ENCODE measurements at places on chromosomes 2 and 18. TPM values are rescaled to one million over a fixed set of nuclear protein-coding genes. Genes with fewer than 3 reads are reported as not detected.

TWIST2 gene
- not detected for total RNA-seq

FKBP1B gene
- total RNA-seq = 1.1 TPM

GRCh38 chr18:79680100-79680879 lies 687 bp downstream of the CTDP1 start:
- H3K27me3 ChIP-seq = no peaks in the 10 kb centered on the region
- peak overlapping the region; percentile 85 for H3K27ac ChIP-seq
- H3K4me1 ChIP-seq = peaks cover 67% of the 10 kb centered on the region
- peak overlapping the region; percentile 89 for H3K4me3 ChIP-seq

GRCh38 chr2:48714245-48714644 lies 41.3 kb downstream of the LHCGR start:
- no peaks in the 10 kb centered on the region for H3K27me3 ChIP-seq
- no peak overlapping the region for H3K4me3 ChIP-seq
- no peak for DNase-seq
- H3K4me1 ChIP-seq = no peaks in the 10 kb centered on the region
- no peaks in the 10 kb centered on the region for H3K36me3 ChIP-seq

GRCh38 chr2:85175369-85176299 lies 42.4 kb downstream of the TCF7L1 start:
- DNase-seq = no peak
- H3K36me3 ChIP-seq = no peaks in the 10 kb centered on the region
- no peak overlapping the region for H3K4me3 ChIP-seq
- H3K27me3 ChIP-seq = peaks cover 1% of the 10 kb centered on the region
- no peak overlapping the region for H3K27ac ChIP-seq

DNA sequence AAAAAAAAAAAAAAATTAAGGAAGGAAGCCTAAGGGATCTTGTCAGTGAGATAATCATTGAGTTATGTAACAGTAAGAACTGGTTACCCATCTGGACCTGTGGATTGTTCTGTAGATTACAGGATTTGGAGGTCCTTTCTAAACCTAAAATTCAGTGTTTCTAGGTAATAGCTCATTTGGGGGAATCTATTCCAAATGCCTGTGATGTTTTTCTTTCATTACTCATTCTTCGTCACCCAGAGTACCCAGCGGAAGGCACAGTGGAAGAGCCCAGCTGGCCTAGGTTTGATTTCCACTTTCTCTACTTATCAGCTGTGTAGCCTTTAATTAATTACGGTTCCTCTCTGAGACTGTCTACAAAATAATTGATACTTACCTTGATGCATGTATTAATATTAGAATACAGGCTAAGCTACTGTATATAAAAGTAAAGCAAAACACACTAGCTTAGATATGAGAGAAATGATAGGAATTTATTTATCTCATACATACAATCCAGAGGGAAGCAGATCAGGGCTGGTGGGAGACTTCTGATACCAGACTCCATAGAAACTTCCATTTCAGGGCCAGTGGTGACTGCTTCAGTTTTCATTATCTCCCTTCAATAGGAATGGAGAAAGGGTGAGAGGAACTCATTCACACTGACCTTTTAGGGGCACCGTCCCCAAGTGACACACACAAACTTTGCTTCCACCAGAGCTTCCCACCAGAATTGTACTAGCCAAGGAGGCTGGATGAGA lies 115.8 kb upstream of the NOSTRIN start:
- no peak overlapping the region for H3K27ac ChIP-seq
- H3K4me3 ChIP-seq = no peak overlapping the region
- no peaks in the 10 kb centered on the region for H3K27me3 ChIP-seq
- peaks cover 11% of the 10 kb centered on the region for H3K36me3 ChIP-seq
- peaks cover 11% of the 10 kb centered on the region for H3K4me1 ChIP-seq

DNA sequence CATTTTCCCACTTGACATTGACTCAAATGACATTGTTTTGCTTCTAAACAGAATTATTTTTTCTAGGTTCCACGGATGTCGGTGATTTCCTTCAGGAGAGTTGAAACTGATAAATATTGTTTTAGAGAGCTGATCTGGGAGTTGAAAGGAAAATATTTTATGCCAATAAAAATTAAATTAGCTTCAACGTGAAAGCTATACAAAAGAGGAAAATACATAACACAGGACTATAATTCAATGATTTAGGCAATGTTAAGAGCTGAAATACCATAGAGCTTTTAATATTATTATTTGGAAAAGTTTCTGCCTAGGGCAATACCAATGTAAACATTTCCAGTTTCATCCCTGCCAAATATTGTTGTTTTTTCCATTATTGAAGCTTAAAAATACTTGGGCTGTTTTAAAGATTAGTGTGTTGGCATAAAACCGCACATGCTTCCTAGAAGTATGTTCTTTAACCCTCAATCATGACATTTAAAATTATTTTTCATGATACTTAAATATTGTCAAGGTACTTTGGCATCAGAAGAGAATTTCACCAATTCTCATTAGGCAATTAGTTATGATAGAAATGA lies 18.6 kb upstream of the PDE1A start:
- H3K27me3 ChIP-seq = no peaks in the 10 kb centered on the region
- H3K27ac ChIP-seq = no peak overlapping the region
- no peaks in the 10 kb centered on the region for H3K4me1 ChIP-seq
- DNase-seq = no peak

- H3K36me3 ChIP-seq = no peaks in the 10 kb centered on the region
- no peak for DNase-seq
- no peaks in the 10 kb centered on the region for H3K4me1 ChIP-seq
- no peak overlapping the region for H3K27ac ChIP-seq
- no peaks in the 10 kb centered on the region for H3K27me3 ChIP-seq
- H3K4me3 ChIP-seq = no peak overlapping the region
Observed at GRCh38 chr18:24160086-24160485, 21.2 kb downstream of the CABYR start.

DNA sequence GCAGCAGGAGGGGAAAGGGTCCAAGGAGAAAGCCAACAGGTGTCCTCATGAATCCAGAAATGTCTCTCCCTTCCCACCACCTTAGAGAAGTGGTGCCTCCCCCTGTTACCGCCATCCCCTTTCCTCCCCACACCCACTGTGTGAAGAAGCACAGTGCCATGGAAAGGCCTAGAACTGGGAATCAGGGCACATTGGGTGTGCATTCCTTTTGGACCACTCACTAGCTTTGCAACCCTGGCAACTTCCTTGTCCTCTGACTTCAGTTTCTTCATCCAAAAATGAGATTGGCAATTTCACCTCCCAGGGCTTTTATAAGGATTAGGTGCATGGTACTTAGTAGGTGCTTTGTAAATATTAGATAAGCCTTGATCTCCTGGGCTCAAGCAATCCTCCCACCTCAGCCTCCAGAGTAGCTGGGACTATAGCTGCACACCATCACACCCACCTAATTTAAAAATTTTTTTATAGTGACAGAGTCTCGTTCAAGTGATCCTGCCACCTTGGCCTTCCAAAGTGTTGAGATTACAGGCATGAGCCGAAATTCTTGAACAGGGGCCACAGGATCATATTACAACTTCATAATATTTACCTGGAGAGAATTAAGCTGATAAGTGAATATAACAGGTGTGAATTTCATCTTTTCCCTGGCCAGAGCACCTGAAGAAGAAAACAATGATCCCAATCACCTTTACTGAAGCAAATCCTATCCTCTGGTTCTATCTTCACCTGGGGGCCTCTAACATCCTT lies 97.9 kb upstream of the TAF1B start:
- peaks cover 9% of the 10 kb centered on the region for H3K4me1 ChIP-seq
- peaks cover 2% of the 10 kb centered on the region for H3K27me3 ChIP-seq
- H3K4me3 ChIP-seq = no peak overlapping the region
- no peak overlapping the region for H3K27ac ChIP-seq
- no peak for DNase-seq

- H3K27me3 ChIP-seq = no peaks in the 10 kb centered on the region
- H3K4me3 ChIP-seq = no peak overlapping the region
Observed at GRCh38 chr2:35081001-35081621, 1274.5 kb upstream of the CRIM1 start.

- H3K4me1 ChIP-seq = peaks cover 42% of the 10 kb centered on the region
- H3K27ac ChIP-seq = no peak overlapping the region
- DNase-seq = no peak
- peaks cover 9% of the 10 kb centered on the region for H3K36me3 ChIP-seq
Observed at GRCh38 chr2:46723346-46723745, 192.3 kb downstream of the MCFD2 start.

DNA sequence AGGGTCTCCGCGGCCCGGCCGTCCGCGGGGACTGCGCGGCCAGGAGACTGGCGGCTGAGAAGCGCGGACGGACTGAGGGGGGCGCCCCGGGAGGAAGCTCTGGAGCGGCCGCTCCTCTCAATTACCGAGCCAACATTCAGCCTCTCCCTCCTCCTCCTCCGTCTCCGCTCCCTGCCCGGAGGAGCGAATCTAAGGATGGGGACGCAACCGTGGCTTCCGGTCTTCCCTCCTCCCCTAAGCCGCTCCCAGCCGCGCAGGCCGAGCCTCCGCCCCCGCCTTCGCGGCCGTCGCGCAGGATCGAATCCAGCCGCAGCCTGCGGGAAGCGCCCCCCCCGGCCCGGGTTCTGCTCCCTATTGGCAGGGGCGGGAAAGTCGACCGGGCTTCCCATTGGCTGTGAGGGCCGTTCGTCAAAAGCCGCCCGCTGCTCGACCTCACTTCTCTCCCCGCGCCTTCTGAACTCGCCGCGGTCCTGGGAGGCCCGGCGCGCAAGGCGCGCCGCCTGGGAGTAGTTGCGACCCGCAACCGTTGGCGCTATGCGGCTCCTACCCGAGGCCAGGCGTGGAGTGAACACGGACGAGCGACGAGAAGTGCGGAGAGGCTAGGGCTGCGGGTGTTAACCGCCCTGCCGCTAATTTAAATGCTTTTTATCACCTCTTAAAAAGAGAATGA lies at the start of gene HNRNPLL:
Gene HNRNPLL (minus strand): TSS at position 197 of the 670 bp plus-strand sequence. CDS start 302 bp downstream, outside the sequence.
- H3K36me3 ChIP-seq = peaks cover 24% of the 10 kb centered on the region
- H3K4me3 ChIP-seq = peak within 1 kb of the TSS; percentile 90
- DNase-seq = peak; percentile 95
- H3K27me3 ChIP-seq = no peaks in the 10 kb centered on the region
- peaks cover 59% of the 10 kb centered on the region for H3K4me1 ChIP-seq
- H3K27ac ChIP-seq = peak within 1 kb of the TSS; percentile 91

DNA sequence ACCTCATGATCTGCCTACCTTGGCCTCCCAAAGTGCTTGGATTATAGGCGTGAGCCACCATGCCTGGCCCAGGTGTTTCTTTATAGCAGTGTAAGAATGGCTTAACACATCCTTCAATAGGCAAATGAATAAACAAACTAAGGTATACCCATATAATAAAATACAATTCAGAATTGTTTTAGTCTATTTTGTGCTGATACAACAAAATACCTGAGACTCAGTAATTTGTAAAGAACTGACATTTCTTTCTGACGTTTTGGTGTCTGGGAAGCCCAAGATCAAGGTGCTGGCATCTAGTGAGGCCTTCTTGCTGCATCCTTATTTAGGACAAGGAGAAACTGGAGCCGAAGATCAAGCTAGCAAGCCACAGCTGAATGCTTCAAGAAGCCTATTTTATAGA lies 1372.1 kb upstream of the DDX18 start:
- H3K4me3 ChIP-seq = no peak overlapping the region
- no peak overlapping the region for H3K27ac ChIP-seq
- no peaks in the 10 kb centered on the region for H3K36me3 ChIP-seq
- H3K4me1 ChIP-seq = no peaks in the 10 kb centered on the region

- no peak for DNase-seq
- peaks cover 5% of the 10 kb centered on the region for H3K4me1 ChIP-seq
- H3K4me3 ChIP-seq = no peak overlapping the region
- peaks cover 3% of the 10 kb centered on the region for H3K36me3 ChIP-seq
- H3K27me3 ChIP-seq = peaks cover 3% of the 10 kb centered on the region
Observed at GRCh38 chr18:3283908-3284307, 22.0 kb downstream of the MYL12B start.

DNA sequence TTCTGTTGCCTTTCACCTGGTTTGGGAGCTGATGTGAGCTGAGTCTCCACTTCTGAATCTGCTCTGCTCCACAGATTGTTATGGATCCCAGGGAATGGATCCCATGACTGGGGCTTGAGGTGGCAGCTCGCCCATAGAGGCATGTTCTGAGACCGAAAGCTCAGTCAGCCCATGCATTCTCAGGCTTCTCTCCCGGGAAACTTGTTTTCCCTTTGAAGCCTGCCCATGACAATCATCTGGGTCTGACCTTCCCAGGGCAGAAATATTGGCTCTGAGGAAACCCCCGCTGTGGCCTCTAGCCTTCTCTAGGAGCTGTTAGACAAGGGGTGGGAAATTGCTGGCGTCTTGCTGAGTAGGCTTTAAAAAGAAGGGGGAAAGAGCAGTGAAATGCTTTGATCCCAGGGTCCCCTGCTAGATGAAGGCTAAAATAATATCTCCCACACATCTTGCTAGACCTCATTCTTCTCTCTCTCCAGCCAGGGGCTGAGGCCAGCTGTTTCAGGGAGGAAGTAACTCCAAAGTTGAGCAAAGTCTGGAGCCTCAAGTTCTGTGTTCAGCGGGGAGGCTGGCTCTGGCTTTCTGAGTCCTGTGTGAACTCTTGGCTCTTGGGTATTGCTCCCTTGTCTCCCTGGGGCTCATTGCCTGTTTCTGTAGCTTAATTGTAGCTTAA lies 2.0 kb downstream of the VAMP8 start:
- H3K4me1 ChIP-seq = peaks cover 28% of the 10 kb centered on the region
- peaks cover 34% of the 10 kb centered on the region for H3K36me3 ChIP-seq
- H3K27ac ChIP-seq = peak overlapping the region; percentile 80
- peak overlapping the region; percentile 89 for H3K4me3 ChIP-seq

GRCh38 chr2:144152817-144153271 lies 367.1 kb downstream of the ZEB2 start:
- H3K4me3 ChIP-seq = no peak overlapping the region
- peaks cover 11% of the 10 kb centered on the region for H3K36me3 ChIP-seq
- no peak for DNase-seq
- no peaks in the 10 kb centered on the region for H3K27me3 ChIP-seq
- no peak overlapping the region for H3K27ac ChIP-seq

- no peak overlapping the region for H3K4me3 ChIP-seq
- no peak overlapping the region for H3K27ac ChIP-seq
- no peaks in the 10 kb centered on the region for H3K36me3 ChIP-seq
- DNase-seq = no peak
Observed at GRCh38 chr18:33781429-33781828, 203.4 kb downstream of the ASXL3 start.

DNA sequence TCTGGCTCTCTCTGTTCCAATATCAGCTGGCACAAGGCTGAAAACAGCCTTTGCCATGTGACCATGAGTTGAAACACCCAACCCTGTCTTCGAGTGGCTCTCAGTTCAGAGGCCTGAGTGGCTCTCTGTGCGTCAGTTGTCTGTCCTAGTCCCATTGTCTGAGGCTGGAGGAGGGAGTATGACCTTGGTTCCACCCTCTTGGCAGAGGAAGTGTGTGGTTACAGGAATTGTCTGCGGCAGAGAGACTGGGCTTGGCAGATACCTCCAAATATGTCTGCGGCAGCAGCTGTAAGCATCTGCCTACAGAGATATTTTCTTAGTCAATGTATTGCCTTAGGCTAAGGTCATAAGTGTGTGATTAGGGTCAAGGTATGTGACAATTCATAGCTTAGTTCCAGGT lies 32.6 kb downstream of the CNGA3 start:
- DNase-seq = no peak
- H3K27me3 ChIP-seq = peaks cover 12% of the 10 kb centered on the region
- no peak overlapping the region for H3K27ac ChIP-seq
- H3K4me1 ChIP-seq = no peaks in the 10 kb centered on the region
